ENCODE measurements at places on chromosomes 5 and 9. TPM values are rescaled to one million over a fixed set of nuclear protein-coding genes. Genes with fewer than 3 reads are reported as not detected.
A peak's percentile ranks its signal among the peaks of the same experiment; 100 is the strongest.

- peak; percentile 81 for DNase-seq
These were observed 10.0 kb upstream of the AGPAT2 start for GRCh38 chr9:136697146-136697820.

DNA sequence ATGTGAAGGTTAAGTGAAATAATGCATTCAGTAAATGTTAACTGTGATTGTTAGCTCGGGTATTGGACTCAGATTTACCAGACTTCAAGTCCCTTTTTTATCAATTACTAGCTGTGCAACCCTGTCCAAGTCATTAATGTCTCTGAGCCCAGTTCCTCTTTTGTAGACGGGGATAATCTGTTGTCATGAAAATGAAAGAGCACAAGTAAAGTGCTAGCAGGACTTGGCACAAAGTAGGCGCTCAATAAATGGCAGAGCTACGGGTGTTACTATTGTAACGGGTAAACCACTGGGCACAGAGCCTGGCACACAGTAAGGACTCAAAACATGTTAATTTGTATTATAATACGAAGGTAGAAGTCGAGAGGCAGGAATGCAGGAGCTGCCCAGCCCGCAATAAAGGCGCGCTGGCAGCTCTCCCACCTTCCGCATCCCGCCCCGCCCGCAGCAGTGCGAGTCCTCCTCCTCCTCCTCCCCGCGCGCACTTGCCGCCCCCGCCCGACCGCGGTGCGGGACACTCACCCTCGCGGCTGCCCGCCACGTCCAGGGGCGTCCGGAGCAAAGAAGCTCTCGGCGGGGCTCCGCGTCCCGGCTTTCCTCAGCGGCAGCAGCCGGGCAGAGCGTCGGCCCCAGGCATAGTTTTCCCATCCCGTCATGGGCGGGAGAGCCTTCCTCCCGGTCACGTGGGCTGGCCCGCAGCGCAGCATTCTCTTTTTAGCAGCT lies at the start of gene C1QTNF2:
C1QTNF2 (minus strand) TSS at position 637 of the 723 bp plus-strand sequence. CDS start 15,615 bp downstream, outside the sequence.
- no peak for DNase-seq

DNA sequence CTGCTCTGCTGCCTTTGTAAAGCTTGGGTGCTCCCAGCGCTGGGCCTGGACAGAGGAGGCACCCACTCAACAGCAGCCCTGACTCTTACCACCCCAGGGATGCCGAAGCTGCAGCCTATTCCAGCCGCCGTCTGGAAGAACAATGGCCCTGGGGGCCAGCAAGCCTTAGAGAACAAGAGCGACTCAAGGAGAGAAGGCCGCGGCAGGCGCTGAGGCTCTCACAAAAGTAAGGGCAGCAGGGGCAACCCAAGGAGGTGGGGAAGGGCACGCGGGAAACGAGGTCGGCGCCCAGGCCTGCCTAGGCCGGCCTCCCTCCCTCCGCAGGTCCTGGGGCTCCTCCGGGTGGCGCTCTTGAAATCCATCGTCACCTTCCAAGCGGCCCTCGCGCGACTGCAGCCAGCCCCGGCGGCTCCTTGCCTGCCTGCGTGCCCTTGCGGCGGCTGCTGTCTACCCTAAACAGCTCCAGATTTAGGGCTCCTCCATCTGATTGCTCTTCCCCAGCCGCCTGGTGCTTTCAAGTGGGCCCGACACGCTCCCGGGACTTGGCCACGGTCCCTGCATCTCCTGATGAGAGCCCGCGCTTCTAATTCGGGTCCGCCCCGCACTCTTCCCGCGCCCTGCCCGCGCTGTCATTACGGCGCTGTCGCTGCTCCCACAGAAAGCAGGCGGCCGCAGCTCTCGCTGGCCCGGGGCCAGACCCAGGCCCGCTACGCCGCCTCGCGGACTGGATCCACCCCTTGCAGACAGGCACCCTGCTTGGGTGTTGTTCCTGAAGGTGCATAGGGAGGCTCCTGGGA lies 213.3 kb downstream of the SEMA6A start:
- no peak for DNase-seq

DNA sequence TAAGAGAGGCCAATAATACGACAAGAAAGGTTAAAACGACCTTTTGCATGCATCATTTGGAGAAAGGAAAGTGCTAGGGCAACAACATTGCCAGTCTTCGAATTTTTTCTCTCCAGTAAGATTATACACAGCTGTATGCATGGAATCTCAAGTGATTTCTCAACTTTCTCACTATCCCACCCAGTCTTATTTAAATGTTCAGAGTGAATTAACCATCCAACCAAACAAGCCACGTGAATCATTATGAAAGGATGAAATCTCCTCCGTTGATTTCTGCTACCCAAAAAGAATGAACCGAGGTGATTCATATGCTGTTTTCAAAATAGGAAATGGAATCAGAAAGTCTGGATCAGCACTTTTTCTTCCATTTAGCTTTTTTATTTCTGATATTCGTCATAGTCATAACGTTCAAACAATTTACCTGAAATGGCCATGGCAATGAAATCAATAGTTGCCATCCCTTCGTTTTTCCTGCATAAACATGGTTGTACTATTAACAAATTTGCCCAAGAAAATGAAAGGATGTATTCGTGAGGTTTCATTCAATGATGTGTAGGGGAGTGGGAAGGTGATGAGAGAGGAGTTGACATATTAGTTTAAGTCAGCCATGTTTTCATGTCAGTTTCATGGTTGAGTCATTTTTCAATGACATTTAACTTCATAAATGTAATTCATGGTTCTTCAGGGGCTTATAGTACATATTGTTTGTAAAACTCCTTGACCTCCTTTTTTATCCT lies 170.9 kb upstream of the WWC1 start:
- DNase-seq: no peak

DNA sequence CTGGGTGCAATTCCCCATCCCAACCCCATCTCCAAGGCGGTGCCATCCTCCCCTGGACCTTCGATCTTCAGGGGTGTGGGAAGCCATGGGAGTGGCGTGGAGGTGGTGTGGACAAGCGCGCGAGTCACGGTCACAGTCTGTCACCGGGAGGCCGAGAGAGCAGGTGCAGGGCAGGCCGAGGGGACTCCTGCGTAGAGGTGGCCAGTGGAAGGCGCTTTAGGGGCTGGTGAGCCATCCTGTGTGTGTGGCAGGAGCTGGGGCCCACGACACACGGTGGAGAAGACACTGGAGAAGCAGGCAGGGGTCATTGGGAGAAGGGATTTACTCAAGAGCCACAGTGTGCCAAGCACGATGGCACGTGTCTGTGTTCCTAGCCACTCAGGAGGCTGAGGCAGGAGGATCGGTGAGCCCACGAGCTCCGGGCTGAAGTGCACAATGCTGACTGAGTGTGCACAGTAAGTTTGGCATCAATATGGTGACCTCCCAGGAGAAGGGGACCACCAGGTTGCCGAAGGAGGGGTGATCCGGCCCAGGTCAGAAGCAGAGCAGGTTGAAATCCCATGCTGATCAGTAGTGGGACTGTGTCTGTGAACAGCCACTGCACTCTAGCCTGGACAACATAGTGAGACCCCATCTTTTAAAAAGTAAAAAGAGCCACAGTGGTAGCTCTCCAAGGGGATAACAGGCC lies 145.1 kb upstream of the PHYKPL start:
- DNase-seq: no peak

TUSC1 gene
- total RNA-seq: 12.6 TPM

DNA sequence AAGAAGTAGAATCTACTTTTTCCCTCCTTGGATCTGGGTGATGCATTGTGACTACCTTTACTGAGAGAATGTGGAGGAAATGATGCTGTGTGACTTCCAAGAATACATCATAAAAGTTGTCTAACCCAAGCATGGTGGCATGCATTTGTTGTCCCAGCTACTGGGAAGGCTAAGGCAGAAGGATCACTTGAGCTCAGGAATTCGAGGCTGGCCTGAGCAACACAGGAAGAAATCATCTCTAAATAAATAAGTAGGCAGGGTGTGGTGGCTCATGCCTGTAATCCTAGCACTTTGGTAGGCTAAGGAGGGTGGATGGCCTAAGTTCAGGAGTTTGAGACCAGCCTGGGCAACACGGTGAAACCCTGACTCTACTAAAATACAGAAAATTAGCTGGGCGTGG lies 143.2 kb upstream of the VLDLR start:
- DNase-seq: no peak

AJM1 gene
- total RNA-seq: 10.6 TPM

EQTN gene
- 2.3 TPM for total RNA-seq

DNA sequence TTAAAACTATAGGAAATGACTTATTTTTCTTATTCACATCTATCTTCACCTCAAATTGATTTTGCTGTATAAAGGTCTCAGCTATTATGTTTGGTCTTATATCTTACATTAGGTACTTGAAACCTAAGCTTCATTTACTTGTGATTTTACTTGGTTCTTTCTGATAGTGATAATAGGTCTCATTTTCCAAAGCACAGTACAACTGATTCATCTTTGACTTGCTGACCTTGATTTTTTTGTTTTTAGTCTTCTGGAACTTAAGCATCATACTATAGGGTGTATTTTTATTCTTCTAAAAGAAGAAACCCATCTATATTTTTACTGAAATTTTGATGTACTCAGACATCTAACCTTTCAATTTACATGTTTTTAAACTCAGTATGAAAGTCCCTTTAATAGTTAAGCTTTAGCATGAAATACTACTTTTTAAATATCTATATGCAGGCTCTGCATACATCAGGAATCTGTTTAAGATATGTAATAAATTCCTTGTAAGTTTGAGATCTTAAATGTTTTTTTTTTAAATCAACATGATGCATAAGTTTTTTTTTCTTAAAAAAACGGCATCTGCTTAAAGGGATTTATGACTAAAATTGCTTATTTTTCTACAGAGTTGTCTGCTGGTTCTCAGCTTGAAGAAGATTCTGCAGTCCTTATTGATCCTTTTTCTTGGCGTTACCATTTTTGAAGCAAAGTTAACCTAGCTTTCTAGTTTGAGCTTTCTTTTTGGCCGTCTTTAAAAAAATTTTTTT lies 13.3 kb downstream of the MATR3 start:
- no peak for DNase-seq

DNA sequence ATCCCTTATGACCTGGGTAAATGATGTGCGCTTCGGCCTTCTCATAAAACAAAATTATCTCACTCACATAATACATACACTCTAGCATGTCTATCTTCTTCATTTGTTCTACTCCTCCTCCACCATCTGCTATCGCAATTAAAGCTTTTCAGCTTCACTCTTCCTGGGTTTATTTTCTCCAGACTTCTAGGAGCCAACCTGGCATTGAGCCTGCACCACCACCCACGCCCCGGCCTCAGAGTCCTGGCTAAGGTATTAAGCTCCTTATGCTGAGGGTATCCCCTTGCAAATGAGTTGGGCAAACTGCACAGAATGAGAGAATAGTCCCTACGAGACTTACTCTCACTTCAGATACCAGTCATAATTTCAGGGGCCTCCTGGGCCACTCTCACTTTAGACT lies 236.1 kb upstream of the CDH12 start:
- DNase-seq: no peak

DNA sequence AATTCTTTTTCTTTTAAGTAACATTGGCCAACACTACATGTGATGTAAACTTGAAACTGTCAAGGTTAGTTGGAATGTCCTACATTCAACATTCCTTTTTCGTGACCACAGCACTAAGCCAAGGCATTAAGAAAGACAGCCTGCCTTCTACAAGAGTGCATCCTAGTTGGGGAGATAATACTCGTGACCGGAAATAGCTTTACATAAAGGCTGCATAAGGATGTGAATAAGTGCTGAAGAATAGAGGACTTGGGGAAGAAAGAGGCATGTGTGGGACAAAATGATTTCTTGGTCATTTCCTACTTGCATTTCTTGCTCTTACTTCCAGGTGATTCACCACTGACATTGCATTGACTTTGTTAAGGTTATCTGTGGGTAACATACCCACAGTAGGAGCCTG lies 282.0 kb downstream of the DMRT2 start:
- DNase-seq: no peak

COX7C gene
- 436 TPM for total RNA-seq

- DNase-seq: no peak
These were observed 127.5 kb downstream of the SH3GL2 start for GRCh38 chr9:17706347-17706746.

GRCh38 chr5:28737222-28737621 lies 1698.8 kb upstream of the CDH9 start:
- no peak for DNase-seq

DNA sequence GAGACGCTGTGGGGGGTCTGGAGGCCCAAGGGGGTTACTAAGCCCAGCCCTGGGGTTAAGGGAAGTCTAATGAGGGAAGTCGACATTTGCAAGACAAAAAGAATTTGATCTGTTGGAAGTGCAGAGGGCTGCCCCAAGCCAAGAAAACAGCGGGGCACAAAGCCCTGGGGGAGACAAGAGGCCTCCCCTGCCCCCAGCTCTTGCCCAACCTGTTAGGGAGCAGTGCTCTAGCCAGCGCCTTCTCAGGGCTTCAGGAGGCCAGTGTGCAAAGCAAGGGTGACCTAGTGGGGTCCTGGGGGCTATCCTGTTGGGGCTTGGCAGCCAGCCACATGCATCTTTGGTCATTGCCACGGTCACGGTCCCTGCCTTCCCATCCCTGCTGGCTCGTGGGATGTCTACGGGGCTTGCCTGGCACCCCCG lies 25.2 kb downstream of the GFI1B start:
- DNase-seq: peak; percentile 27

GPR150 gene
- total RNA-seq: not detected

STING1 gene
- total RNA-seq: 48.7 TPM

DNA sequence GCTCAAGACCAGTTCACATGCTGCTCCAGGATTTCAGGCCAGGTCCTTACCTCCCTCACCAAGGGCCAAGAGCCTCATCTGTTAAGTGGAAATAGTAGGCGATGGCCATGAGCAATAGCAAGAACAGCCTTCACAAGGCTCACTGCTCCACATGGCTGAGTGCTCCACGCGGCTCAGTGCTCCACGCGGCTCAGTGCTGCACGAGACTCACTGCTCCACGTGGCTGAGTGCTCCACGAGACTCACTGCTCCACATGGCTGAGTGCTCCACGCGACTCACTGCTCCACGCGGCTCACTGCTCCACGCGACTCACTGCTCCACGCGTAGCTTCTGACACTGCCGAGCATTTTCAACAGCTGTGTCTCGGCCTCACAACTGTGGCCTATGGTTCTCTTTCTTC lies 36.4 kb upstream of the ADAMTS2 start:
- no peak for DNase-seq

DNA sequence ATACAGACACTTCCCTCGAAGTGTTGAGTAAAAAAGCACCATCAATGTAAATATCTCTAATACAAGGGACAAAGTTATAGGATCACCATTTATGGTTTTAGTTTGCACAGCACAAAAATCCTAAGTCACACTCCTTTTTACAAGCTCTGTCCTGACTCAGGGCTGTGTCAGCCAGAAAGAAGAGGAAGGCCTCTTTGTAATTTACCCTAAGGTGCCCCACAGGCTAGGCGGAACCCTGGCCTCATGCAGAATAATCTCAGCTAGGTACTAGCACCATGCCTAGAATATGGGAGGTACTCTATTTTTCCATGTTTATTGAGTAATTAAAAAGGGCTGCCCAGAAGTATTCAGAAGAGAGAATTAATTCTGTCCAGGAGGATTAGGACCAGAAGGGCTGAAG lies 36.9 kb downstream of the HAVCR1 start:
- no peak for DNase-seq
